Astrocyte of the spinal cord (primary cell): ENCODE measurements at places on chromosomes 5 and 9.

- DNase-seq, result no peak
Measured at GRCh38 chr5:69492923-69493395, 369 bp downstream of the OCLN start.

GRCh38 chr5:178356431-178356872 is 123.8 kb upstream of the PHYKPL start:
- no peak for DNase-seq

DNA sequence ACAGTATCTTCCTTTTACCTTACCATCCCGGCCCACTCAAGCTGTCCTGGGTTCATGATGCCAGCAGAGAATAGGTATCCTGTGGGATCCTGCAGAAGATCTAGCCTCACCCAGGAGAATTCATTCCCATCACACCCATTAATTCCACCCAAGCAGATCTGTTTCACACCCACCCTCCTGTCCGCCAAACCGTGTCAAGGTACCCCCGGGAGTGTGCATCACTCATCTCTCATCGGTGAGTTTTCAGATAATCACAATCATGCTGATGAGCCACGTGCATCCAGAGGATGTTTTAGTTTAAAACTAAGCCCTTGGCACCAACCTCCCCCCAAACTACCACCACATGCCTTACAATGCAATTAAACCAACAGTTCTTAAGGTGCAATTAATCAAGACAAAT is 18.8 kb downstream of the ANKH start:
- no peak for DNase-seq

DNA sequence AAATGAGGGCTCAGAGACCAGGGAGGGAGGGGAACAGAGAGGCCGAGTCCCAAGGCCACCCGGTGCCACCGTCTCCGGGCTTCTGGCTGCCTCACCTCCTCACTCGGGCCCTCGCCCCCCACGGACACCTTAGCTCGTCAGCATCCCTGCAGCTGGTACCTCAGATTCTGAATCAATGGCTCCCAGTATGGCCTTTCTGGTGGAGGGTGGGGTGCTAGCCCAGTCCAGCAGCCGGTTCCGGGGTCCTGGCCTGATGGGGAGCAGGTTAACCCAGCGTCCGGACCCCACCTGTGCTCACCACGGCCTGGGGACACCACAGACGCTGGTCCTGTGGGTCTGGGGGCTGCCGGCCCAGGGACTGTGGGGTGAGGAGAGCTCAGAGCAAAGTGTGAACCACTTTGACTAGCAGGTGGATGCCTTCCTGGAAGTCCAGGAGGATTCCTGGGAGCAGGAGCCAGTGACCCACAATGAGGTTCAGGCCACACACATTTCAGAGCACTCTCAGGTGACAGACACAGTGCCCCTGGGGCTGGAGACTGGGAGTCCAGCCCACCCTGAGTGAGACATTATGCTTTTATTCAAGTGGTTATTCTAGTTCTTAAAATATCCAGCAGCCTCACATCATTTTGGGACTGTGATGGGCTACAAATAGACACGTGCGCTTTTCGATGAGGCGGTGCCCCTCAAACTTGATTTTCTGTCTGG is 53.3 kb downstream of the AHRR start:
- DNase-seq, result no peak

DNA sequence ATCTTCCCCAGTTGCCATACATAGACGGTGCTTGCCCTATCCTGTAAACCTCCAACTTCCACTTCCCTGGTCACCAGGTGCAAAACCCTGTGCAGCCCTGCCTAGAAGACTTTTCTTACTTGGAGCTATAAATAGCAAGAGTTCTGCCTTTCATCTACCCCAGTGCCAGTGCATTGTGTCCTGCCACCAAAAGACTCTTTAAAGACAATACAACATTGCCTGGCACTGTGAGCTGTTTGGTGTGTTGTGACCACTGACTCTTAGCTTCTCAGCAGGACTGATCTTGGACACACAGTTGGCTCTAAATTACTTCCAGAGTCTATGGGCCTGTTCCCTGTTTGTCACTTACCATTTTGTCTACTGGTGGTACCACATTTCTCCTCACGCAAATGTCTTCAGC is 608.1 kb downstream of the CDH9 start:
- DNase-seq, result no peak

DNA sequence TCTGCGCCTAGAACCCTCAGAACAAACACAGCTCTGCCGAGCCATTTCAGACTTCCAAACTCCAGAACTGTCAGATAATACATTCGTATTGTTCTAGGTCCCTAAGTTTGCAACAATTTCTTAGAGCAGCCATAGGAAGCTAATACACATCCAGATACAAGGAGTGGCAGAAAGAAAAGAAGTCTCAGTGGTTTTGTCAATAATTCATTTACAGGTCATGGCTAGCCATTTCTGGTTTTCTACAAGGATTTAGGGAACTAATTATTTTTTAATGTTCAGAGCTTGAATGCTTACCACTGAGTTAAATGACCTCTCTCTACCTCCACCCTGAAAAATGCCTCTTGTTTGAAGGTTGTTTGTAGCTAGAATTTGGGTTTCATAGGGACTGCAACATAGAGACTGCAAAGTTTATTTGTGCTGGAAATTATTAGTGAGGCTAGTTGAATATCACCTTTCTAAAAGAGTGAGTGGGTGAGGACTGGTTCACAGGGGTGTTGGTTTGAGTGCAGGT is 15.5 kb upstream of the ERMP1 start:
- no peak for DNase-seq

- DNase-seq, result peak; percentile 89
Measured at GRCh38 chr9:95317119-95317892, at the start of gene FANCC. Gene FANCC (minus strand): TSS chr9:95317709. CDS start chr9:95249291, 68,418 bp downstream.

- peak; percentile 72 for DNase-seq
Measured at GRCh38 chr9:95857124-95857523, 18.4 kb upstream of the ERCC6L2 start.

DNA sequence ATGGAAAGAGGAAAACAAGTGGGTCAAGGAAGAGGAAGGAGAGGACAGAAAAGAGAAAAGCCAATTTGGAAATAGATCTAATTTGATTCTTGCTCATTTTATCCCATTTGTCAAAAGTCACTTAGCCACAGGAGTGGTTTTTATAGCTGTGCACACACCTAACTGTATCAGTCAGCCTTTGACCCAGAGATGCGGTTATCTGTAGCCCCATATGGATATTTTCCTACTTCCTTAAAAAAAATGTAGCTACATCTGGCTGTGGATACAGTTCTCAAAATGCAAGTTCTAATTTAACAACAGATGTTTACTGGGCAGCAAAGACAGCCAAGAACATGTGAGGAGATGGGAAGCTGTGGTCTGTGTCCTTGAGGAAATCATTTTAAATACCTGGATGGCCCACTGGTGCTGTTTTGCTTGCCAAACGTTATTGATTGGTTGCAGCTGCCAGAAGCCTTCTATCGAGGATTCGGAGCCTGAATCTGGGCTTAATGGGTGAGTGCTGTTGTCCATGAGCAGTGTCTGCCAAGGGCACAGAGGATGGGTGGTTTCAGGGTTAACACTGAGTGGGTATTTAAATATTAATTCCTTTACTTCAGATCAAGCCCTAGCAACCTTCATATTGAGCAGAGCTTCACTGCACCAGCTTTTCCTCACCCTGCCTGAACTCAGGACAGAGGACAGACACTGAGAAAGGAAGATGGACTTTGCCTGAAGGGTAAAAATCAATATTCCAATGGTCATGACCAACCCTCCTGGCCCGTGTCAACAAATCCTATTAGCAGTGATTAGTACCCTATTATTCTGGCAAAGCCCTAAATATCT is 92.2 kb downstream of the APBA1 start:
- DNase-seq, result no peak

DNA sequence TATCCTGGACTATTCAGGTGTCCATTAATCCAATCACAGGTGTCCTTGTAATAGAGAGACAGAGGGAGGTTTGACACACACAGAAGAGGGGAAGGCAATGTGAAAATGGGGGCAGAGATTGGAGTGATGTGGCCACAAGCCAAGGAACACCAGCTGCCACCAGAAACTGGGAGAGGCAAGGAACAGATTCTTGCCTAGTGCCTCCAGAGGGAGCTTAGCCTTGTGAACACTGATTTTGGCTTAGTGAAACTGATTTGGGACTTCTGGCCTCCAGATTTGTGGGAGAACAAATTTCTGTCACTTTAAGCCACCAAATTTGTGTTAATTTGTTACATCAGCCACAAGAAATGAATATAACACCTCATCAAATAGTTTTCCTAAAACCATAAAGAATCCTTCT is 416.2 kb downstream of the ENC1 start:
- no peak for DNase-seq

DNA sequence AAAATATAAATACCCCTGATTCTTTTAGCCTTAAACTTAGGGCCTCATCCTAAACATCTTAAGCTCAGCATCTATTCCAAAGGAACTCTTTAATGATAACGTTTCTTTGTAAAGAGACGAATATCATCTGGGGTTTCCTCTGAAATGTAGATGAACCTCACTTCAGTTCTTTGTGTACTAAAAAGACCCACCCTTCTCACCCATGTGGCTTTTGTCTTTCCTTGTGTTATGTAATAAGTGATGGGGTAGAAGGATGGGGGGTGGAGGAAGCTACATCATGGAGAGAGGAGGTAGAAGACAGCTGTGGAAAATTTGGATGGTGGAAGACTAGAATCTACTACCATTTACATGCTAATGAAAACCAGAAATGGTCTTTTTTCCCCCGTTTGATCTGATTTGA is 111.0 kb downstream of the NDUFS4 start:
- DNase-seq, result no peak

GRCh38 chr5:50711280-50711679 is 44.8 kb downstream of the PARP8 start:
- DNase-seq, result peak; percentile 3

DNA sequence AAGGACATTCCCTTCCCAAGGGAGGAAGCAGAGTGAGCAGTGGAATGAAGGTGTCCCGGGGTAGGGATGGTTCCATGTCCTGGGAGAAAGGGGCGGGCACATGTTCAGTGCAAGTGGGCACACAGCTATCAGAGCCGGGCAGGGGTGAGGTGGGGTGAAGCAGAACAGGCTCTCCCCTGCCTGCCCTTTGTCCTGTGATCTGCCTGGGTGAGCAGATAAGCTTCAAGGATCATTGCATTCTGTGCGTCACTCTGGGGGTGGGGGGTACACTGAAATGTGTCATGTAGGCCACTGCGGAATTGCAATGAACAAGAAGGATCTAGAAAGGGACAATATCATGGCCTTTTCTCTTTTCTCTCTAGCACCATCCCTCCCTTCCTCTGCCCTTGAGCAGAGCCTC is 61.7 kb upstream of the SHB start:
- DNase-seq, result no peak

DNA sequence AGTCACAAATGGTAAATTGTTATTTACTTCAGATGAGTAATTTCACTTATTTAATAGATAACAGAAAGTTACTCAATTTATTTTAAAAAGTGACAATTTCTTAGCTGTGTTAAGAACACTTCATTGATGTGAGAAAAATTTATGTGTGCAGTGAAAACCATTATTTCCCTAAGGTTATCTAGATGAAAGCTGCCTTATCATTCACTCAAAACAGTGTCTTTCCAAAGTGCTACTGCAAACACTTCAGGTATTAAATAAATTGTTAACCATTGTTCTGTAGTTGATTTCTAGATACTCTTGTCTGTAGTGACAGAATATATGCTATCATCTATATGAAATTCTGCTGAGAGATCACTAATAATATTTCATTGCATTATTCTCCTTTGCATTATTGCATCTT is 33.5 kb upstream of the PRDM9 start:
- no peak for DNase-seq

DNA sequence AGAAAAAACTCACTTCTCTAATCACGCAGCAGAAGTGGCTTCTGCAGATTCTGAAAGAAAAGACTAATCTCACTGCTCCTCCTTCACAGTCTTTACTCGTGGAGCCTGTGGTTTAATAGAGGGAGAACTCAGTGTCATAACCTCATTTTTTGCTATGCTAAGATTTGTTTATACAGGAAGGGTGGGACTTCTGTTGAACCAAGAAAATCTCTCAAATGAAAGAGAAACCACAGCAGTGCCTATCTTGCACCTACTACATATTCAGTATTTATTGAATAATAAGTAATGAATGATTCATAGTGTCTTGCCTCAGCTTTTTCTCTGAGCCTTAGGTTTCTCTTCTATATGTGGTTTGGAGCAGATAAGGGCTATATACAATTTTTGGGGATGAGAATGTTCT is 136.1 kb upstream of the DMAC1 start:
- peak; percentile 5 for DNase-seq

GRCh38 chr5:130501151-130501865 is 597.0 kb downstream of the CHSY3 start:
- DNase-seq, result no peak

DNA sequence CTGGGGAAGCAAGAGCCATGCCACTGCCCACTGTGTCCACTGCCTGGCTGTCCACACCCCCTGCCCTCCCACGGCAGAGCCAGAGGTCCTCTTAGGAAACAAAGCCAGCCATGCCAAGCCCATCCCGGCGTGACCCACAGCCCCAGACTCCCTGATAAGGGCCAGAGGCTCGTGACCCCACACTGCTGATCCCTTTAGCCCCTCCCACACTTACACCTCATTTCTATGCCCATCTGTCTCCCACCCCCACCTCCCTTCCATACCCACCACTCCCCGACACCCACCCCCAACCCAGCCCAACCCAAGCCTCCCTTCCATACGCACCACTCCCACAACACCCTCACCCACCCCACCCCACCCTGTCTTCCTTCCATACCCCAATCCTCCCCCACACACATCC is 17.3 kb downstream of the PTGES start:
- DNase-seq, result no peak
